ENCODE measurements at places on chromosomes 7 and 10.

DNA sequence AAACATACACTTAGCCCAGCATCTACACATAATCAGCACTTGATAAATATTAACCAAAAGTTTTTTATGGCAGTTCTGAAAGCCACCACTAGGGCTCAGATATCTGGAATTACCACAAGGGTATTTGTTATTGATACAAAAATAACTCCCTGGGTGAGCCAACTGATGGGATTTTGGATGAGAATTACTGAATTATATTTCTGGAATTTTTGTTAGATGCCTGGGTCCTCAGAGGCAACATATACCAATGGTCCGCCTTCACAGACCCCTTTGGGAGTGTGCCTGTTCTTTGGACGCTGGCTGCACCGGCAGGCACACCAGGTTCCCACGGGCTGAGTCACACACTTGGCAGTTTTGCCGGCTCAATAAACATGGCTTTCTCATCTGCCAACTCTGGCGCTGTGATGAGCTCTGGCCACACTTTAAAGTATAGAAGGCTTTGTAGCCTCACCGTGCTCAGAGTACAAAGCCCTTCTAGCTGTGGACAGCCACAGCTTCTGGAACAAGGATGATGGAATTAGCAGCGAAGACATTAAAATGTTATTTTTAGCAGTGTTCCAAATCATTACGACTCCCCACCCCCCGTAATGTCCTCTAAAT lies 24.5 kb upstream of the EEPD1 start:
- DNase-seq: no peak

GRCh38 chr7:80216996-80217842 lies 82.6 kb downstream of the GNAI1 start:
- DNase-seq: no peak

- DNase-seq: no peak
These were observed 135.7 kb downstream of the AHR start for GRCh38 chr7:17434191-17434590.

GRCh38 chr10:48490571-48490940 lies 114.3 kb downstream of the ARHGAP22 start:
- no peak for DNase-seq

GRCh38 chr7:22697322-22697859 lies 29.6 kb upstream of the IL6 start:
- DNase-seq: no peak

- no peak for DNase-seq
These were observed 93.4 kb downstream of the SNX13 start for GRCh38 chr7:17846935-17847334.

DNA sequence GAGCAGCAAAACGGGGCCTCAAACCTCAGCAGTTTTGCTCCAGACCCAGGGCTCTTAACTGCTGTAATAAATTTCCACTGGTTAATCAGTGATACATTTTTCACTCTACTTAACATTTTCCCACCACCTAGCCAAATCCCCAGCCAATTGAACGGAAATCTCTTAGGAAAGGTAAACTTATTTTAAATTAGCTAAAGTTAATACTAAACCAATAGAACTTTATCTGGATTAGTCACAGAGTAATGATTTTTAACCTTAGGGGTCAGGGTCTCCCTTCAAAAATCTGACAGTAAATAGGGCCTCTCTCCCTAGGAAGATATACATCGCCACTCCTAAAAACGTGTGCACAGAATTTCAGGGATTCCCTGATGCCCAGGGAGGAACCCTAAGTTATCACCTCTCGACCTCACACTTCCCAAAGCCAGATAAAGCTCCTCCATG lies 87.4 kb upstream of the KMT2E start:
- DNase-seq: no peak

- DNase-seq: no peak
These were observed 2.8 kb downstream of the COPS6 start for GRCh38 chr7:100091411-100092181.

DNA sequence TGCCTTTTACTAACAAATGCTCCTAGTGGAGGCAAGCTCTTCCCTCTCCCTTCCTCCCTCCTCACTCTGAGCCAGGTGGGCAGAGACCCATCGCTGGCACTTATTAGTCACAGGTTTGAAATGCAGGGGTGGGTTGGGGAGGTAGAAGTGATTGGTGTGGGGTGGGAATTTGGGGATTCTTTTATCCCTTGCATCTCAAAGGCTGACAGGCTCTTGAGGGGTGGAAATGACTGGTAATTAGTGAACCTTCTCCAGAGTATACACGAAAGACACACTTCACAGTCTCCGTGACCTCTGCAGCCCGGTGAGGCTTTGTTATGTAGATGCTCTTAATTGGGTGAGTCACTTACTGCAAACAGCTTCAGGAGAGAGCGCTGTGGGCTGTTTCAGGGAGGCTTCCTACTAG lies 13.9 kb upstream of the LRMDA start:
- DNase-seq: no peak

DNA sequence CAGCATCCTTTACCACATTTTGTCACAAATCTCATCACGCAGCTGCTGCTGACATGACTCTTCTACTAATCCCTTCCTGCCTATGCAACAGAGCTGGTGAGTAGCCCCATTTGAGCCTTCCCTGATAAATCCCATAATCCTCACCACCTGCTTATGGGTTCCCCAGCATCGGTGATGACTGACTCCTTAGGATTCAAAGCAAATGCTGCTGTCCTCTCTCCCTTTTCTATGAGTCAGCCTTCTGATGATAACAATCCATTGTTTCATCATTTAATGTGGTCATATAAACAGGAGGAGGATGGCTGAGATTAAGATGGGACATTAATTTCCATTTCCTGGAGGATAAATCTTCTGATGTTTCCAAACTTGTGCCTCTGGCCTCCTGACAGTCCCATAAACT lies 73.4 kb downstream of the SORCS1 start:
- DNase-seq: no peak

- DNase-seq: peak; percentile 77
These were observed 2.2 kb downstream of the NPM3 start for GRCh38 chr10:101780818-101781654.

GRCh38 chr7:31488562-31489203 lies 25.2 kb upstream of the ITPRID1 start:
- no peak for DNase-seq

DNA sequence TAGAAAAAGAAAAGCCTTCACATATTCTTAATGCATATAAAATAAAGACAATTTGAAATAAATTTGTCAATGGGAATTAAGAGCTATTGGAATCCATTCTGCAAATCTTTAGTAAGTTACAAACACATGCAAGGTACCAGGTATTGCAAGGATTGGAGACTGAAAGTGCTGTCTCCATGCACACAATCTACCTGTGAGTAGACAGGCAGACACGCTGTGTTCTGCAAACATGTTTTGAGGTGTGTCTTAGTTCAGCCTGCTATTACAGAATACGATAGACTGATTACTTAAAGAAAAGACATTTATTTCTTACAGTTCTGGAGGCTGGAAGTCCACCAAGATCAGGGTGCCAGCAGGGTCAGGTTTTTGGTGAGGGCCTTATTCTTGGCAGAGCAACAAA lies 10.0 kb downstream of the NMT2 start:
- no peak for DNase-seq

- DNase-seq: no peak
These were observed 17.0 kb downstream of the STAM start for GRCh38 chr10:17660921-17661320.

DNA sequence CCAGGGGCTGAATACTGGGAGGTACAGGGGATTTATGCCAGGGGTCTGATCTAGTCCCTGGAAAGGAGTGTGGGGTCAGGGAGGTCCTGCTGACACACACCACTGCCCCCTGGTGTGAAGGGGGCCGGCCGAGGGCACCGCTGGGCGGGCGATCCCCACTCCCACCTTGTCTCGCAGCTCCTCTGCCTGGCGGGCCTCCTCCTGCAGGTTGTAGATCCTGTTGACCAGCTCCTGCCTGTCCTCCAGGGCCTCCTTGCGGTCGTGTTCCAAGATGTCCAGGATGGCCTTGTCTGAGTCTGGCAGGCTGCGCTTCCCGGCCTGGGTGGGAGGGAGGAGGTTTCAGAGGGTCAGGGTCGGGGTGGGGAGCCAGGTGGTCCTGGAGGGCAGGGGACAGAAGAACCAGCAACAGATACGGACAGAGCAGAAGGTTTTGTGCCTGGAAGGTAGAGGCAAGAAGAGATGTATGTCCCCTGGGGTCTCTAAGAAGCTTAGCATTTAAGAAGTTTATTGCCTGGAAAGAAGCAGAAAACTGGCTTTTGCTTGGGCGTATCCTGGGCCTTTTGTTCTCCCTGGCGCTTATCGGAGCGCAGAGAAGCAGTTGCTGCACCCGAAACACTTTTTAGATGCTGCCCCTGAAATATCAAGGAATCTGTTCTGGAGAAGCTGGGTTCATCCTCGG lies 94.5 kb upstream of the GNA12 start:
- no peak for DNase-seq

GRCh38 chr10:104002911-104003310 lies 36.0 kb downstream of the SLK start:
- DNase-seq: no peak

- no peak for DNase-seq
These were observed 64.3 kb downstream of the INSIG1 start for GRCh38 chr7:155361947-155362346.

DNA sequence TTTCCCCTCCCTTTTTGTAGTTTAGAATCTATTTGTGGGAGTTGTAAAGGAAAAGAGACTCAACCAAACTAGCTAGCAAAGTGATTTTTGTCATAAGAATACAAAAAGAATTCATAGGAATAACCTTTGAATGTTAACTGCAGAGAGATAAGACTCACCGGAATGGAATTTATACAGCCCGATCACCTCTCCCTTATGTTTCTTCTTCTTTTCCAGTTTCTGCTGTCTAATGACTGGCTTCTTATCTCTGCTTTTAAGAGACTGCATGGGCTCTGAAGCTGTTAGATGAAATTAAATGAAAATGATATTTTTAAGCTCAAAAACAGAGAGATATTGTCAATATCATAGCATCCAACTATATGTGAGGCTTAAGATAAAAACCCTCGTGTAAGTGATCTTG lies 1095.9 kb downstream of the REEP3 start:
- no peak for DNase-seq

- DNase-seq: no peak
These were observed 149.5 kb downstream of the PPP1R9A start for GRCh38 chr7:95056901-95057300.

- DNase-seq: no peak
These were observed 98.3 kb downstream of the MKI67 start for GRCh38 chr10:128027822-128028507.

- no peak for DNase-seq
These were observed 2.5 kb downstream of the UNC5B start for GRCh38 chr10:71214641-71215559.

DNA sequence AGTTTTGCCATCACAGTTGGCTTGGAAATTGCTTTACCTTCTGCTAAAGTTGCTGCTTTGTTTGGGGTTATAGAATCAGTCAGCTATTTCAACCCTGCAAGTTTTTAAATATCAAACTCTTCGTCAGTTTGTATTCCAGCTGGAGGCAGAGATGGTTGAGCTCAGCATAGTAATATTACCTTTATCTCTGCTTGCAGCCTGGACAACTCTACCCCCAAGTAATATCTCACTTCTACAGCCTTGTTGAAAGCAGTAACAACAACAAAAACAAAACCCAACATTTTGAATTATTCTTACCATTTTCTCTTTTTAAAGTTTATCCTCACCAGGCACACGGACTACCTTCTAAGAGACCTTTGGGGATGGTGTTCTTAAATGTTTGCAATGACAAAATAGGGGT lies 239.1 kb upstream of the PHF14 start:
- DNase-seq: no peak

DNA sequence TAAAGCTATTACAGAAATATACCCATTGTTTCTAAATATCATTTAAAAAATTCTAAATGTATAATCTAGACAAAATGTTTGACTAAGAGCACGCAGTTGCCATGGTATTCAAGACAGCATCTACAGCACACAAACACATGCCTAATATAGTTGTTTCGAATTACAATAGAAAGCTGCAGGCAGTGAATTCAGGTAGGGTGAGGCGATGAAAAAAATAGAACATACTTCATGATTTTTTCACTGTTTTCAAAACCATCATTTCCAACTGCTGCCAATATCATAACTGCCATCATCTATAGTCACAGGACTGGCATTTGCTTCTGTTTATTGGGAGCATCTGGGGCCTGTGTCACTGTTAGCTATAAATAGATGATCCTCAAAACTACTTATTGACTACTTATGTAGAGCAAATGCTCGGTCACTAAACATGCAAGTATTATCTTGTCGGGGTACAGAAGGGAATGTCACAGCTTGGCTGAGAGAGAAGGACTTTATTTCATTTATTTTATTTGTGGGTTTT lies 34.4 kb upstream of the OTUD1 start:
- DNase-seq: no peak

- no peak for DNase-seq
These were observed 1256.8 kb upstream of the SORCS1 start for GRCh38 chr10:108421266-108421665.

DNA sequence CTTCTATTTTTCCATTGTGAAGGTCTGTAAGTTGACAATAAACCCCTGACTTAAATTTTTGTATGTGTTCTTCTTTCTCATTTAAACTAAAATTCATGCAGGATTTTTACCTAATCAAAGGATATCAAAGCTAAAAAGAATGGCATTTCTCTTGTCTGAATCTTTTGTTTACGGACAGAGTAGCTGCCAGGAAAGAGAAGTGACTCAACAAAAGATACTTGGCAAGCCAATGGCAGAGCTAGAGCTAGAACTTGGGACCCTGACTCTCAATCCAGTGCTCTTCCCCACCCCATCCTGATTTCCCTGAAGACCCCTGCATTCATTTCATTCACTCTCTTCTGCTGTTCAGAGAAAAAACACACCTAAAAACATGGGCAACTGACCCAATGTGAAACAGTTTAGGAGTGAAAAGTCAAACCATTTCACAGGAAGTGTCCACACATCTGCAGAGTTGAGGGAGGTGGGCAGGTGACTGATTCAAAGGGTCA lies 40.2 kb upstream of the PDLIM1 start:
- no peak for DNase-seq

DNA sequence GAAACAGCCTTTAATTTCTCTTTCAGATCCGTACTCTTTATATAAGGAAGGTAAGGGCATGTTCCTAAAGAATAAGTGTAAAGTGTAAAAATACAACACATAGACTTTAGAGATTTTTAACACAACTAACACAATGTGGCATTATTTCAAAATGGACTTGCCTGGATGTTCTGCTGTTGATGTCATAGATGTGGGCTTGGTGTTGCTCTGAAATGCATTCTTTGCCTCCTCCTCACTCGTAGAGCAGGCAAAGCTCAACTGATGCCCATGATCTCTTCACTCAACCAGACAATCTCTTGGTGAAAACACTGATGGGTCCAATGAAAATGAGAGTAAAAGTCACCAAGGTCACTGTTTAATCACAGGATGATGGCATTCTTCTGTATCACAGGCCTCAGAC lies 174.2 kb upstream of the TCERG1L start:
- no peak for DNase-seq

GRCh38 chr7:87506246-87507180 lies 31.0 kb upstream of the ABCB4 start:
- DNase-seq: no peak

GRCh38 chr7:129047761-129048160 lies 7.2 kb downstream of the TNPO3 start:
- no peak for DNase-seq

GRCh38 chr10:53102424-53102823 lies 329.8 kb upstream of the MBL2 start:
- no peak for DNase-seq

- DNase-seq: no peak
These were observed 34.2 kb downstream of the CYP17A1 start for GRCh38 chr10:102802920-102803534.

GRCh38 chr10:63885156-63885555 lies 364.0 kb downstream of the REEP3 start:
- no peak for DNase-seq
